ENCODE measurements at places on chromosomes 1 and 21.

- DNase-seq, result no peak
Measured at GRCh38 chr1:226325178-226325577, 16.2 kb upstream of the LIN9 start.

- no peak for DNase-seq
Measured at GRCh38 chr1:94725566-94725965, 94.6 kb upstream of the SLC44A3 start.

GRCh38 chr1:221291113-221291512 lies 411.9 kb downstream of the HLX start:
- DNase-seq, result no peak

DNA sequence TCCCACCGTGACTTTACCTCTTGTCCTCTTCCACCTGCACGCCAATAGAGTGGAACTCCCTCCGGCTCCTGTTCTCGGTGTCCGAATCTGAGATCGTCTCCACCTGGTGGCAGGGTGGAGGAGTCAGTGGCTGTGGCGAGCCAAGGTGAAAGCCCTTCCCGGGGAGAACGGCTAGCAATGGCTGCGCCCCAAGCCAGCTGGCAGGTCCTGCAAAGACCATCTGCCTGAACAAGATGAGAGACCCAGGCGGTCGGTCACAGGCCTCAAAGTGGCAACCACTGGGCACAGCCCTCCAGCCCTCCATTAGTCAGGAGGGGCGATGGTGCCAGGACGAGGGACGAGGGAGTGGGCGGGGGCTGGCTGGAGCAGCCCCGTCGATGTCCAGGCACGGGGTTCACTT lies 25.4 kb upstream of the SMIM12 start:
- no peak for DNase-seq

DNA sequence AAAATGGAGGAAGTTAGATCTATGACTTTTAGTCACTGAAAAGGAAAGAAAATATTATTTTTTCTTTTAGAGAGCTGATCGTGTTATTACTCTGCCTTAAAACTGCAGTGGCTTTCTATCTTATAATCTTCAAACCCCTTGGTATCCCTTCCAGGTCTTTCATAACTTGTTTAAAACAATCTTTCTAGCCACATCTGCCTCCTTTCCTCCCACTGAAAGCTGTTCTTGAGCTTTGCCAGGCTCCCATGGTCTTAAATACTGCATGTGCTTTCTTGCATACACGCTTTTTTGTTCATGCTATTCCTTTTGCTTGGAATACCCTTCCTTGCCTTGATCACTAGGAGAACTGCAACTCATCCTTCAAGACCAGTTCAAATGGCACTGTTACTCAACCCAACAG lies 65.9 kb upstream of the GADD45A start:
- DNase-seq, result no peak
